ENCODE measurements at places on chromosomes 1 and 21.

DNA sequence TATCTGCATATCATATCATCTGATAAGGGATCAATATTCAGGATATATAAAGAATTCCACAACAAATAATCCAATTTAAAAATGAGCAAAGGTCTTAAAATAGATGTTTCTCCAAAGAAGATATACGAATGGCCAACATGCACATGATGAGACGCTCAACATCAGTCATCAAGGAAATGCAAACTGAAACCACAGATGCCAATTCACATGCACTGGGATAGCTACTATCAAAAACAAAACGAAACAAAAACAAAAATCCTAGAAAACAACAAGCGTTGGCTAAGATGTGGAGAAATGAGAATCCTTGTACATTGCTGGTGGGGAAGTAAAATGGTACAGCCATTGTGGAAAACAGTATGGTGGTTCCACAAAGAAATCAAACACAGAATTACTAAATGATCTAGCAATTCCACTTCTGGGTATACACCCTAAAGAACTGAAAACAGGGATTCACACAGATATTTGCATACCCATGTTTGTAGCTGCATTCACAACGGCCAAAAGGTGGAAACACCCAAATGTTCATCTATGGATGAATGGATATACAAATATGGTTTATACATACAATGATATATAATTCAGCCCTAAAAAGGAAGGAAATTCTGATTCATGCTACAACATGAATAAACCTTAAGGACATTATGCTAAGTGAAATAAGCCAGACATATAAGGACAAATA lies 79.4 kb downstream of the PCSK9 start:
- no peak for DNase-seq

GRCh38 chr1:42081475-42081874 lies 71.7 kb upstream of the GUCA2B start:
- DNase-seq: no peak

DNA sequence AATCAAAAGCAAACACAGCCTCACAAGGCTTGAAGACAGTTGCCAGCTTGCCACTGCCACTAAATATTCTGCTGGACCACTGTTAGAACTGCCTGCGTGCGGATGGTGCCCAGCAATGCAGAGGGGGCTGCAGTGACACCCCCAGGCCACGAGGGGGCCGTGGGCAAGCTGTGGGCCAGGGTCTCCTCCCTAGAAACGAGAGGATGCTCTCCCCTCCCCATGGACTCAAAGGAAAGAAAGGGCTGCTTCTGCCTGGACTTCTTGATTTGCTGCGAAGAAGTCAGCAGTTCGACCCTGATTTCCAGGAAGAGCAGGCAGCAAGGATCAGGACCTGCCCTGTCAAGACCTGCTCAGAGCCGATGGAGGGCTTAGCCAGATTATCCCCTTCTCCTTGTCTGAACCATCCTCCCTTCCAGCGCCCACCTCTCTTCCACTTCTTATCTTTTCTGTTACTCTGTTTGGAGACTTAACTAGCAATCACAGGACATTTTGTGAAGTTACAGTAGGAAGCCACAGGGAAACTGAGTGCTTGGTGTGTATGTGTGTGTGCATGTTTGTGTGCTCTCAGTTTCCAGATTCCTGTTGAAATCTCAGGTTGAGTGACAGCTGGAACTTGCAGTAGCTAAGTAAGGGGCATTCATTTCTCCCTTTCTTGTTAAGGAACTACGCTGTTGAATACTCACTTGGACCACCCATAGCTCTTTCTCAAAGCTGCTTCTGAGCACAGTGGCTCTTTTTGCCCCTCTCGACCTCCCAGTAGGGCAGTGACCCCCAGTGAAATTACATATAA lies 2.7 kb downstream of the MAN1C1 start:
- no peak for DNase-seq

DNA sequence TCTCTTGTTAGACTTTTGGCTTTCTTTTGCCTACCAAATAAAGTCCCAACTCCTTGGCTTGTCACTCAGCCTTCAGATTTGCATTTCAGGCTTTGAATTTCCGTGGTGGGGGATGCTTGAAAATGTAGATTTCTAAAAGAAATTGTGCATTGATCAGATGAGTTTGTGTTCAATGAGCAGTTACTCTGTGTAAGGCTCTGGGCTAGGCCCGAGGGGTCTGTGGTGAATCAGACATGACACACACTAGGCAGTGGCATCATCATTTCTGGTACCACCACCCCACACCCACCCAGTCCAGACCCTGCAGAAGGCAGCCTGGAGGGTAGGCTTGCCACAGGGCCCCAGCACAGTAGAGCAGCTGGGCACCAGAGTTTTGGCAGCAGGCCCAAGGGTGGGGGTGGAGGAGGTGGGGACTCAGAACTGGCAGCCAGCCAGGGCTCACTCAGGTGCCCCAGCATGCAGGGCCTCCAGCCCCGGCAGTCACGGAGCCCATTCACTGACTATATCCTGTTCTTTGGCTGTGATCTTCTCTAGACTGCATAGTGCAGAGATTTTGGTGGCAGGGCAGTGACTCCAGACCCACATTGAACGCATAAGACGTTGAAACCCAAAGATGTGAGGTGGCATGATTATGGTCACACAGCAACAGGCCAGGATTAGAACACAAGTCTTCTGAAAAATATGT lies 97.2 kb upstream of the ARTN start:
- DNase-seq: no peak

DNA sequence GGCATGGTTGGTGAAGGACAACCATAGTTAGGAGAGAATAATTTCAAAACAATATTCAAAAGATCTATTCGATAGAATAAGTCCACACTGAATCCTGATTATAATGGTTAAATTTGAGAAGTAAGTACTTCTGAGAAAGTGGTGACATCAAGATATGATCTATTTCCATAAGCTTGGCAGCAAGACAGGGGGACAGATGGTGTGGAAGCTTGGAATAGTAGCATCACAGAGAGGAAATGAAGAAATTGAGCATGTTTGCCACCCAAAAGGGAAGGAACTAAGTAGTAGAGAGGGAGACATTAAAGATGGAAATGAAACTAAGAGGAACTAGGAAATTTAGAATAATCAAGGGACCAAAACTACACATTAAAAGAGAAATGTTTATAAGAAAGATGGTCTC lies 94.5 kb downstream of the OLFM3 start:
- no peak for DNase-seq

Data from activated T-helper 1 cell treated with anti-CD3 and anti-CD28 coated beads, Interleukin-12 subunit alpha, Interleukin-12 subunit beta, Interleukin-2, Interleukin-4 antibody, amounts not matched to agents 30 ng/mL and 10 ng/mL and 1 ng/mL, durations not matched to agents 14 hours and 24 hours and 36 hours (primary cell).